ENCODE measurements at places on chromosomes 4 and X.

DNA sequence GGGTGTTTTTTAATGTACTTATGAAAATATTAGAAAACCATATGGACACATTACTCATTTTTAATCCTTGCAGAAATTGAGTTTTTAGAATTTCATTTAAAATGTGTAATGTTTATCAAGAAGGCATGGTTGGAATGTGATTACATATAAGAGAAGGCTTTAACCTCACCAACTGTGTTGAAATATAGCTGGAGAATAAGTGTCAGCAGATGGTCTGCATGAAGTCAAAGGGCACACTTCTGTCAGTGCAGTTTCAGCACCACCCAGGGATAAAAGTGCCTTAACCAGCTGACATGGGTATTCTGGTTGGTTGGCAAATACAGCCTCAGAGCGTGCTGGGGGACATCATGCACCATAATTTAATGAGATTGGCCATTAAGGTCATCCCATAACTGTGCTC lies 21.2 kb upstream of the ANTXR2 start:
- no peak for DNase-seq

DNA sequence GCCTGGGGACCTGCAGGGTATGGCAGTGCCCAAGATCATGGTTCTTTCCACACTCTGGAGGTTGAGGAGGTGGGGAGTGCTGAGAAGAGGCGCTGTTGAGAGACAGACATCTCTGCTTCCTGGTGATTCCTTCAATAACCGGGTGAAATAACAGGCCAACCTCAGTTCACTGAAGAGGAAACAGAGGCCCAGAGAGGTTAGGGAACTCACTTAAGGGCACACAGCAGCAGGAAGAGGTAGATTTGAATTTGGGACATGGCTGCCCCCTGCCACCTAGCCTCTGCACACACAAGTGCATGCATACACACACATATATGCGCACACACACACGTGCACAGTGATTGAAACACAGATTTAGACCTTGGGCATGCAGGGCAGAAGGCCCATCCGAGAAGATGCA lies 24.9 kb upstream of the HMX1 start:
- no peak for DNase-seq

- DNase-seq, result no peak
Observed at GRCh38 chrX:40011322-40012038, 86.3 kb downstream of the BCOR start.

- no peak for DNase-seq
Observed at GRCh38 chr4:186563761-186564160, 8.4 kb upstream of the MTNR1A start.

GRCh38 chr4:127120441-127121090 lies 512.2 kb upstream of the INTU start:
- no peak for DNase-seq

- no peak for DNase-seq
Observed at GRCh38 chrX:136762820-136763452, 17.8 kb downstream of the ARHGEF6 start.

- no peak for DNase-seq
Observed at GRCh38 chrX:68599256-68600152, 48.0 kb upstream of the STARD8 start.

DNA sequence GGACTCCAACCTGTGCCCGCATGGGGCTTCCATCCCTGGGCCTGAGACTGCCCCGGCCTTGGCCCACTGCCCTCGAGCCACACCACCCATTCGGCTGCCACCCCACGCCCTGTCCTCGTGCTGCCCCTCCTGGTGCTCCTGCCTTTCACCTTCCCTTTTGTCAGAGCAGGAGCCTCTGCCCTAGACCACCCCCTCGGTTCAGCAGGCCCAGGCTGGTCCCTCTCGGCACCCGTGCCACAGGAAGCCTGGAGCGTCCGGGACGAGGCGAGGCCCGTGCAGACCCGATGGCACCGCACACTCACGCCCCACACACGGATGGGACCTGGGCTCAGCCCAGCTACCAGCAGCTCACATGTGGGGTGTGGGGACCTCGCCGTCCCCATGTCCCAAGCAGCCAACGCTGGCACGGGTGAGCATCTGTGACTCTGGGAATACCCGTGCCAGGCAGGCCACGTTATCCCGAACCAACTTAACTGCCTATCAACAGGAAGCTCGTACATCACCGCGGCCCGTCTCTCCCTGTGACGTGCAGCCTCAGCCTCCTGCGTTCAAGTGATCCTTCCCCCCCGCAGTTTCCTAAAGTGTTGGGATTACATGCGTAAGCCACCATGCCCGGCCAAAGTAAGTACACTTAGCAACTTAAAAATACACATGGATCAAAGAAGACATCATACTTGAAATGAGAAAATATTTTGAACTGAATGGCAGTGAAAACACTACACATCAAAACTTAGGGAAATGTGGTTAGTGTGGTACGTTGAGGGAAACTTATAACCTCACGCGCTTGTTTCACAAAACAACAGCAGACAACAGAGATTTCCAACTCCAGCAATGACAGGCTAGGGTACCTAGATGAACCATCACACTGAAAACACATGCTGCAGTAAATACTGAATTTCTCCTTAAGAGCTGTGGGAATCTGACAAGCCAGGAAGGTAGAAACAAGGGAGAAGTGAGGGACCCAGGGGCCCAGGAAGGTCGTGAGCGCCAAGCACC lies 29.0 kb downstream of the LRPAP1 start:
- no peak for DNase-seq

DNA sequence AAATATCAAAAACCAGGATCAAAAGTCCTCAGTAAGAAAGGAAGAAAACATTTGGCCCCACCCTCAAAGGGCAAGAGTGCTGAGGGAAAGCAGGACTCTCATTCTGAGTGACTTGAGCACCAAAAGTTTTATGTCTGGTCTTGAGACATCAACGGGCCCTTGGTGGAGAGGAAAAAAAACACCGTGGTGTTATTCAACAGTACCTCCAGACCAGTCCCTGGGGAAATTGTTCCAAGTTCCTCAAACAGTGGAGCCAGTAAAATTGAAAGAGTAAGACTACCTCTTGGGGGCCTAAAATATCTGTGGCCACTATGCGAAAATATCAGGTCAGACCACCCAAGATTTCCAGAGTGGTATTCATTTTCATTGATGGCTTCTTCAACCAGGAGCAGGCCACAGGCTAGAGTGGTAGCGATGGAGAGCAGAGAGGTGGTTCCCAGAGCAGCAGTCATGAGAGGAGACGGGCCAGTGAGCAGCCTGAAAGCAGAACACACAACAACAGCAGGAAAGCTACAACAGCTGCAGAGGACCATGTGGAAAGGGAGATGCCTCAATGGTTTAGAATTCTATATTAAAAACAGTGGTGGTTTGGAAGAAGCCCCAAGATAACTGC lies 63.7 kb upstream of the RPL34 start:
- no peak for DNase-seq

DNA sequence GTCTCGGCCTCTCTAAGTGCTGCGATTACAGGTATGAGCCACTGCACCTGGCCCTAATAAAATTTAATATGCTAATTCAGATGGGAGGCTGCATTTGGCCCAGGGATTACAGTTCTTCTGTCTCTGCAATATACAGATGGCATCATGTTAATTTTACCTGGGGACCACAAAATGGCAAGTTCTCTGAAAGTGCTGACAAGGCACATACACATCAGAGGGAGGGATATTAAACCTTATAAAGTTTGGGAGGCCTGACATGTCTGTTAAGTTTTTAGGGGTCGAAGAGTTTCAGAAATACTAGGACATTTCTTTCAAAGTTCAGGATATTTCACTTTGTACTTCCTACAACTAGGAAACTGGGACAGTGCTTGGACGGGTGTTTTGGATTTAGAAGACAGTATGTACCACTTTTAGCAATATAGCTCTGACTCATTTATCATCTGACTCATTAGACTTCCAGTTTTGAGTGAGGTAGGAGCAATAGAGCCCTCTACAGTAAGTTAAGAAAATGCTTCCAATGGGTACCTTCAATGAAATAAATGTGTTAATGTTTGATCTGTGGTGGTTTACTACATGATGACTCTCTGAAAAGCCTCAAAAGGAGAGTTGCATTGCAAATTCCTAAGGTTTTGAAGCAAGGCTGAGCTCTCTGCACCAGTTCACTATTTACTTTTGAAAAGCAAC lies 981.0 kb upstream of the HS3ST1 start:
- DNase-seq, result no peak

DNA sequence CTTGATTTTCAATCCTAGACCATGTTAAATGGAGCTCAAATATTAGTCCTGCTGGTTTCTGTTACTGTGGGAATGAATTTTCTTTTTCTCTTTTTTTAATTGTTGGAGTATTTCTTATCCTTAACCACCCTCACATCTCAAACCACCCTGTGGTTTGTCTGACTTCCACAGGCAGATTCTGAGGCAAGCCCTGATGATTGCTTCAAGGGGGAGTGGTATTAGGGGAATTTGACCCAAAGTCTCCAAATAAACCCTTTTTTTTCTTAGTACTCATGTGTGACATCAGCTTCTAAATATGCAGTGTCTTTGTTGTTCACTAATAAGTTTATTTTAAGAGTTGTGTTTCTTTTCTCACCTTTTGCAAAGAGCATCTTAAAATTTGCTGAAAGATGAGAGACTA lies 810.3 kb downstream of the IL1RAPL1 start:
- no peak for DNase-seq

- no peak for DNase-seq
Observed at GRCh38 chrX:108072746-108073145, 18.6 kb downstream of the PSMD10 start.

- no peak for DNase-seq
Observed at GRCh38 chr4:64582492-64582891, 173.2 kb upstream of the TECRL start.

DNA sequence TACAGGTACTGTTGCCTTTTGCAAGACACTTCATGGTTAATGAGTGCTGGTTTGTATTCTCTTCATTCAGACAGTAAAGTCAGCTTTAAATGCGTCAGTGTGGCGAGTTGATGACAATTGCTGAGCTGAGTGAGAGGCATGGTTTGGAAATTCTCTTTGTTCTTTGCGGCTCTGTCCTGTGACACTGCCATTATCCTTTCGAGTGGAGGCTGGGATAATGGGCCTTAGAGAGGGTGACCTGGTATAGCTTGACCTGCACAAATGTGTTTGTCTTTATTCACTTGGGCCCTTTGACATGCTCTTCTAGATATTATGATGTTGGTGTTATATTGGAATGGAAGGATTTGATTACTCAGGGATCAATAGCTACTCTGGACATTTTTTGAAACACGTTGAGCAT lies 208.5 kb upstream of the FAT1 start:
- no peak for DNase-seq

- no peak for DNase-seq
Observed at GRCh38 chr4:155543126-155543765, 123.4 kb upstream of the GUCY1A1 start.

DNA sequence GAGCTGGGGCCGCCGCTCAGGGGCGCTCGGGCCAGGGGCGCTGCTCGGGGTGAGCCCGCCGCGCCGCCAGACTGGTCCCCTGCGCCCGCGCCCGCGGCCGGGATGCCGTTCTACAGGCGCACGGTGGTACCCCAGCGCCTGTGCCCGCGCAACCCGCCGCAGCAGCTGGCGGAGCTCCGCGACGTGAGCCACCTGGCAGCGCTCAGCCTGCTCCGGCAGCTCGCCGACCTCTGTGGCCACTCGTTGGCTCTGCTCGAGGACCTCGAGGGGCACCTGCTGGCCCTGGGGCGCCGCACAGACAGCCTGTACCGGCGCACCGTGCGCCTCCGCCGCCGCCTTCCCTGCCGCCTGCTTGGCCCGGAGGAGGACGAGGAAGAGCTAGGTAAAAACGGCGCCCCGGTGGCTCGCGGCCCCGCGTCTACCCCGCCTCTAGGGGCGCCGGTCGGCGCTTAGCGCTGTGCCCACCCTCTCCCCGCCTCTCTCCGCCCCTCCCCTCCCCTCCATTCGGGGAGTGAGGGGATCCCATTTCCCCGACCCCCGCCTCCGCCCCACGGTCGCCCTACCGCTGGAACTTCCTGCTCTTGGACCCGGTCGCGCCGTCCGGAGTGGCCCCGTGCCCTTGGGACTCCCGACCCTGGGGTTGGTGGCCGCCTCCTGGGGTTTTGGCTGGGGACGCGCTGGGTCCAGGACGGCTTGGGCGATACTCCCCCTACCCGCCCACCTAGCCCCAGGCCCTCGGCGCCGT lies 513 bp downstream of the NHSL2 start:
- DNase-seq, result peak; percentile 1

- no peak for DNase-seq
Observed at GRCh38 chr4:13054420-13054970, 429.6 kb downstream of the RAB28 start.

DNA sequence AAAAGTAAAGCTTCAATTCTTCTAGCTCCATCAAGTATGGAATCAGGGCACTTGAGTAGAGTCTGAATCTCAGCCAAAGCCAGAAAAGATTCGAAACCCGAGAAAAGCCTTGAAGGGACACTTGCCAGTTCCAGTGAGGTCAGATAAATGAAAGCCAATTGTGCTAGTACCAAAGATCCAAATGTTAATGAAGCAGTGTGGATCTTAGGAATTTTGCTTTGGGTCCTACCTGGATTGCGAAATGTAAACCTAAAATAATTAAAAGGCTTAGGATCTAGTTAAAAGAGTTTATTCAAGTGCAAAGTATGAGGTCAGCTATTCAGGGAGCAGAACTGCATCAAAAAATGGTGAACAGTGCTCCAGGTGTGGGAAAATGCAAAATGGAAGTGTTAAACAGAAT lies 552.6 kb downstream of the NAP1L3 start:
- no peak for DNase-seq

GRCh38 chr4:54570822-54571221 lies 86.9 kb upstream of the KIT start:
- no peak for DNase-seq

DNA sequence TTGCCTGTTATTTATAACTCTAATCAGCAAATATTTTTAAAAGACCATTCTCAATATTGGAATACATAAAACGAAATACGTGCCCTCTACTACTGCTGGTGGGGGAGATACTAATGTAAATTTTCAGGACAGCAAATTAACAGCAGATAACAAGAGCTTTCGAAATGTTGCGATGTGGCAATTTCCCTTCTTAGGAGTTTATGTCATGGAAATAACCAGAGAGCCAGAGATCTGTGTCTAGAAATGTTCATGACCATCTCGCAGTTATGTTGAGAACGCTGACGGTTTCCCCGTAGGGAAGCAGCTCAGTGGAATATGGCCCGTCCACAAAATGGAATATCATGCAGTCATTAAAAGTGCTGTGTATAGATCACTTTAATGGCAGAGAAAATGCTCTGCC lies 238.4 kb upstream of the PSAPL1 start:
- DNase-seq, result no peak

DNA sequence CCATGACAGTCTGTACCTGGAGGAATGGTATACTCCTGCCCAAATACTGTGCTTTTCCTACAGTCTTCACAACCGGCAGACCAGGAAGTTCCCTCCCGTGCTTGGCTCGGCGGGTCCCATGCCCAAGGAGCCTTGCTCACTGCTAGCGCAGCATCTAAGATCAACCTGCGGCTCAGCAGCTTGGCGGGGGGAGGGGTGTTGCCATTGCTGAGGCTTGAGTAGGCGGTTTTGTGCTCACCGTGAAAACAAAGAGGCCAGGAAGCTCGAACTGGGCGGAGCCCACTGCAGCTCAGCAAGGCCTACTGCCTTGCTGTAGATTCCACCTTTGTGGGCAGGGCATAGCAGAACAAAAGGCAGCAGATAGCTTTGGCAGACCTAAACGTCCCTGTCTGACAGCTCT lies 152.7 kb downstream of the TEX11 start:
- DNase-seq, result peak; percentile 11

- no peak for DNase-seq
Observed at GRCh38 chrX:153903991-153904957, at the start of gene AVPR2. Gene AVPR2 (plus strand): TSS chrX:153904673. CDS start chrX:153905146, 473 bp downstream.
